ENCODE measurements at places on chromosomes 3 and 15. TPM values are rescaled to one million over a fixed set of nuclear protein-coding genes. Genes with fewer than 3 reads are reported as not detected.

Gene SPINK8
- not detected for total RNA-seq

GRCh38 chr3:143146486-143147274 lies 27.1 kb downstream of the CHST2 start:
- no peak for DNase-seq

Gene CMTM7
- total RNA-seq: 4.4 TPM

Gene ZFAND6
- total RNA-seq: 67.6 TPM

GRCh38 chr3:143831208-143831607 lies 17.1 kb downstream of the SLC9A9 start:
- DNase-seq: no peak

GRCh38 chr3:146818301-146818700 lies 213.2 kb upstream of the PLSCR5 start:
- no peak for DNase-seq

DNA sequence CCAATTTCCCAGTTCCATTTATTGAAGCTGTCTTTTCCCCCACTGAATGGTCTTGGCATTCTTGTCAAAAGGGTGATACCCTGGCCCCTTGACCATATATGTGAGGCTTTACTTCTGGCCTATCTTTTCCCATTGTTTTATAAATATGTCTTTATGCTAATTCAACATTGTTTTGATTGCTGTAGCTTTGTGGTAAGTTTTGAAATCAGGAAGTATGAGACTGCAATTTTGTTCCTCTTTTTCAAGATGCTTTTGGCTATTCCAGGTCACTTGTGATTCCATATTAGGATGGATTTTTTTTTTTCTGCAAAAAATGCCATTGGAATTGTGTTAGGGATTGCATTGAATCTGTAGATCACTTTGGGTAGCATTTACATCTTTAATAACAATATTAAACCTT lies 141.2 kb upstream of the MANF start:
- no peak for DNase-seq

DNA sequence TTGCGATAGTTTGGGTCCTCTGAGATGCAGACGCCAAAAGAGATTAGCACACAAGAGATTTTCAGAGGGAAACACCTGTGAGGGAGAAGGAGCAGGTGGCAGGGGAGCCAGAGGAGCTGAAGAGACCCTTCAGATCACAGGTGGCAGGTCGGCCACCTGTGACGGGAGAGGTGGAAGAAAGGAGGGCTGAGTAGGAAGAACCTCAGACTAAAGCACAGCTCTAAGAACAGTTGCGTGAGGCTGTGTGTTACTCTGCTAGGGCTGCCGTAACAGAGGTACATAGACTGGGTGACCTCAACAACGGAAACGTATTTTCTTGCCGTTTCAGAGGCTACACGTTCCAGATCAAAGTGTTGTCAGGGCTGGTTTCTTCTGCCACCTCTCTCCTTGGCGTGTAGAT lies 38.5 kb downstream of the C2CD4A start:
- DNase-seq: no peak

DNA sequence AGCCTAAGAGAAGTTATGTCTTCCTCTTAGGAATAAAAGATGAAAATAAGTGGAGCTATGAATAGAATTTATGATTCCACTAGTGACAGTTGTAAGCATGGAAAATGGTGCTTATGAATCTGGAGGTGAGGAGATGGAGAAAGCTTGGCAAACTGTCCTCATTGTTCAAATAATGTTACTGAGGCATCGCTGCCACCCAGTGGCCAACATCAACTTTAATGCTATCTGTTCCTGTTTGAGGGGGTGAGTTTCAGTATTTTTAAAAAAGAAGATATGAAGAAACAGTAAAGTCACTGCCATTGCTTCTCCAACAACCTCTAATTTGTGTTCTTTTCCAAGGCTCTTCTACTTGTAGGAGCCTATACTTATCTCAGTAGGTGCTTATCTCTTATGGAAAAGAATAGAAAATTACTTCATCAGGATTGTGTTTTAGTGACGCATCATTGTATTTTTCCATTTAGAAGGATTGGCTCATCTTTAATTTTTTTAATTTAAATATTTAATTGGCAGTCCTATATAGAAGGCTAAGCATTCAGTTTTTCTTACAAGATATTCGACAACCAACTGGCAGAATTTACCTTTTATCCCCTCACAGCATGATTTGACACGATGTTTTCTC lies 260.4 kb upstream of the P2RY1 start:
- DNase-seq: peak; percentile 69

Gene SLC24A5
- not detected for total RNA-seq

Gene CYP1A2
- total RNA-seq: not detected

DNA sequence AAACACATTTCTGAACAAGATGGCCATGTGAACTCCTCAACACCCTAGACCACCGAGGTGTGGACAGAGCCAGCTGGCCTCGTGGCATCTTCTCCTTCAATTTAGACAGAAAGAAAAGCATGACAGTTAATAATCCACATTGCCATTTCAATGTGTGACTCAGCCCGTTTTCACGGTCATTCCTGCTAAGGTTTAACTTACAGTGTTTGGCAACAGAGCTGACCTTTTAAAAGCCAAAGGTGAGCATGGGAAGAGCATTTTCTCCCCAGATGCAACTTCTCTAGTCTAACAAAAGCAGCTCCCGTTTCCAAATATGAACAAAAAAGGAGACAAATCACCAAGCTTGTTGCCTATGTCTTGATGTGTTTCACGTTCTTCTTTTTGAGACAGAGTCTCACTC lies 417.6 kb upstream of the WNT5A start:
- DNase-seq: no peak

- no peak for DNase-seq
These were observed 40.8 kb downstream of the EOMES start for GRCh38 chr3:27681249-27681748.

Gene IGSF11
- total RNA-seq: 1.6 TPM

Gene MESP2
- 0.20 TPM for total RNA-seq

GRCh38 chr15:63763476-63764123 lies 70.1 kb downstream of the HERC1 start:
- DNase-seq: no peak

DNA sequence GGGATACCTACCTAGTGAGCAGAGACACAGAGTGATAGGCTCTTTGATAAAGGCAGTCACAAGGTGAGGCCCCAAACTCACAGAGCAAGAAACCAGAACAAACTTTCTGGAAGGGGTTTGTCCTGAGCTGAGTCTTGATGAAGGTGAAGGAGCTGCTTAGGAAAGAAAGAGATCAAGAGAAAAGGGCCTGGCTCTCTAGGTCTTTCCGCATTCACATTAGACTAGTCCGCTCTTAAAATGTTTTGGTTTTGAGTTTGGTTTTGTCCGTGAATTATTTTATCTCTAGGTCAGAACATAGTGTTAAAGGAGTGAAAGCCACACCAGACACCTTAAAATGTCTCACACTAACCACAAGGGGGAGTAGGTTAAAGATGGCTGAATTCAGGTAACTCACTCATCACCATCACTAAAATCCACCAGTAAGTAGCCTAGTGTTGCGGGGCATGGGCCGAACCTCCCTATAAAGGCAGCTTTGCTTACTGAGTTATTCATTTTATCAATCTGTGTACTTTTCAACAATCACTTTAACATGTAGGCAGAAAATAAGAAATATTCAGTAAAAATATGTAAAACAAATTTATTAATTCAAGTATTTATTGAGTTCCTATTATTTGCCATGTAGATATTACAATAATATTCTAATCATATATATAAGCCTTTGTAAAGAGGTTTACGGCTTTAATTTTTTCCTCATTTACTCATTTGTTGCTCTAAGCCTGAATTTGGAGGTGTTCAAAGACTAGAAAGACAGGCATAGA lies 121.5 kb upstream of the TSC22D2 start:
- DNase-seq: no peak

- no peak for DNase-seq
These were observed 93.9 kb downstream of the IQSEC1 start for GRCh38 chr3:12979151-12979946.

DNA sequence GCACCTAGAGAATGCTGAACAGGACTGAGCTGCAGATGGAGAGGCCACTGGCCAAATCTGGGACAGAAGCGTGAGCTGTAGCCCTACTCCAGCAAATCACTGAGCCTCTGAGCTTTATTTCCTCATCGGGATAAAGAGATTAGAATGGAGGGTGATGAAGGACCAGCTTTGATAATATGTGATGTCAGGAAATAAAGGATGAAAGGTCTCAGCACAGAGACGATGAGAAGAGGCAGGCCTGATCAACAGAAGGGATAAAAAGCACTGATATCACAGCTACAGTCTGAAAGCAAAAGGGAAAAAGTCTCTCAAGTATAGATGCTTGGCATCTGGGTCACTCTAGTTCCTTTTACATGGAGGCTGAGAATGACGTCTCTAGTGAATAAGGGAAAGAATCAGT lies 70.0 kb downstream of the DHX30 start:
- no peak for DNase-seq

Gene ATXN7
- total RNA-seq: 12.6 TPM

GRCh38 chr3:101567528-101568317 lies 6.1 kb downstream of the TRMT10C start:
- no peak for DNase-seq

Gene SEMA5B
- 4.2 TPM for total RNA-seq

Gene ECE2
- not detected for total RNA-seq

DNA sequence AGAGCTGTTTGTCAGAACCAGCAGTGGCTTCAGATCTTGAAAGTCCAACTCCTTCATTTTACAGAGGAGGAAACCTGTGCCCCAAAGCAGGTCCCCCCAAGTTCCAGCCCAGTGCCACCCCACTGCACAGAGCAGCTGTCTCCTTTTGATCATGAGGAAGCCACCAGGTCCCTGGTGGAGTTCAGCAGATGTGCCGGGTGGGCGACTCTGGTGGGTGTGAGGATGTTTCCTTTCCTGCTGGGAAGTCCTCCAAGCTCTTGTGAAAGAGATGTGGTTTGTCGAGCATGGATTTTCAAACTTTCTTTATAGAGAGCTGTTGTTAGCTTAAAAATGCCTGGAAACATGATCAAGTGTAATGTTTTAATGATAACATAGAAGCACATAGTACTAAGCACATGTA lies 52.0 kb downstream of the SMAD3 start:
- DNase-seq: peak; percentile 46

DNA sequence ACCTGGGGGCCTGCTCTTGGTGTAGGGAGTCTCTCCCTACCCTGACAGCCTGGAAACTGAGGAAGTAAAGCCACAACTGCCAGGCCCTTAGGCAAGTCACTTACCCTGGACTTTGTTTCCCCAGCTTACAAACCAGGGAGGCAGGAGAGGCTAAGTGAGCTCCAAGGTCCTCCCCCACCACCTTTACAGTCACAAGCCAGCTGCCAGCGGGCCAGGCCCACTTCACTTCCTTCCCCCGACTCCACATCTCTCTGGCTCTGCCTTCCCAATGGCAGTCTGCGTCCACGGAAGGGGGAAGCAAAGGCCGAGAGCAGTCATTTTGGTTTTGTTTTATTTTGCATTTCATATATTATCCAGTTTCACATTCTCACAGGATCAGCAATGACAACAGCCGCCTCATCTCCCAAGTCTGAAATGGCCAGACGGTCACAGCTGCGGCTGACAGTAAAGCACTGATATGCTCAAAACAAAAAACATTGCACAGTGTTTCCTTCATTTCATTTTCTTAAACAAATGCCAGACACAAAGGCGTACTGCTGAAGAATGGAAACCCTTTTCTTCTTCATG lies 35.7 kb downstream of the RBPMS2 start:
- DNase-seq: peak; percentile 50

DNA sequence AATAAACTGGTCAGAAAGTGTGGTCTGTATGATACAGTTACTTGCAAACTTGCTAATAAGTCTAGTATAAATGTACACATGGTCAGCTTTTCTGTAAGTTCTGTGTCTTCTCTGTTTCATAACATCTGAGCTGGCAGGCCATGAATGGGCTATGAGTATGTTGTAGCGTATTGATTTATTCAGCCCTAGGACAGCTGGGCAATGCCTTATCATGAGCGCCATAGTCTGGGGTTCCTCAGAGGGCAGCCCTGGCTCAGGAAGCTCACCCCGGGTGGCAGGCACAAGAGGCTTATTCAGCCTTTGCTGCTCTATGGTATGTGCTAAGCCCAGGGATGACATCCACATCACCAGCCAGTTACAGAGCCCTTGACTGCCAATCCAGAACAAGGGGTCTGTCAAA lies 50.7 kb upstream of the CCR2 start:
- no peak for DNase-seq

DNA sequence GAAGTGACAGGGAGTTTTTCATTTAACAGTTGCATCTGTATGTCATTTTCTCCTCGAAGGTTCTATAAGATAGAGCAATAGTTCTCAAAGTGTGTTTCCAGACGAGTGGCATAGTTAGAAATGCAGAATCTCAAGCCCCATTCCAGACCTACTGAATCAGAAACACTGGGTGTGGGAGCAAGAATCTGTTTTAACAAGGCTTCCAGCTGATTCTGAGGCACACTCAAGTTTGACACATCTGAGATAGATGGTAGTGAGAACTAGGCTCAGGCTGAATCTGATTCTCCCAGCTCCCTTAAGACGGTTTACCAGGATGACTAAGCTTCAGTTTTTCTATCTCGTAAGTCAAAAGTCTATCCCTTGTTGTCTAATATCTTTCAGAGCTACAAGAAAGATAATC lies 159.8 kb upstream of the NUDT16 start:
- DNase-seq: no peak

DNA sequence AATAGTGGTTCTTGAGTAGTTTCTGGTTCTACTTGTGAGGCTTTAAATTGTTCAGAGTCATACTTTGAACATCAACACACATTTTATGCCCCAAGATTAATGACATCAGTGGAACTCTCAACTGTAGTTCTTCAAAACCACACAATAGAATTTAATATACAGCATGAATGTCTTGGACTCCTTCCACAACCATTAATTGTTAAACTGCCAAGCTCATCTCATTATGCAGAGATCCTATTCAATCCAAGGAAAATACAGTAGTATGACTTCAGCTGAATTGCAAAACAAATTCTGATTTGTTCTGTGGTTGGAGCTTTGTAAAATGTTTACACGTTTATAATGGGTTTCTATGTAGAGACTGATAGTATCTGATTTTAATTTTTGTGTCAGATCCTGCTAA lies 199.2 kb upstream of the SLC2A2 start:
- DNase-seq: no peak

- no peak for DNase-seq
These were observed 127.1 kb downstream of the FMN1 start for GRCh38 chr15:33067456-33067855.

DNA sequence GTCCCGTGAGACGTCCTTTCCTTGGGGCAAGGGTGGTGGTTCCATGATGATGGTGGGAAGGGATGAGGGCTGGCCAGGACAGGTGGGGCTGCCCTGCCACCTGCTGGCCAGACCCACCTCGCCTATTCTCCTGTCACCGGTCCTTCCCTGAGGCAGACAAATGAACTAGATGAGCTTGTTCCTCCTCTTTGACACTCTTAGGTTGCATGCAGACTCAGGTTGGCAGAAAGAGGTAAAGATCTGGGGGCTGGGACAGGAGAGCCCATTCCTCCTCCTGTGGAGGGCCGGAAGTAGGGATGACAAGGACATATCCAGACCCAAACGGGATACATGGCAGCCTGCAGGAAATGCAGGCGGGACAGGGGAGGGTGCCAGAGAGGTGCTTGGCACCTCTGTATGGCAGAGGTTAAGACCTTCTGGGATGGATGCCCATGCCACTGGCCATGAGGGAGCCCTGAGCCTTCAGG lies 38.6 kb downstream of the ACSBG1 start:
- no peak for DNase-seq

Gene GPR149
- total RNA-seq: not detected

GRCh38 chr15:77418966-77419835 lies 703 bp downstream of the PEAK1 start:
- DNase-seq: peak; percentile 71

Gene ATP13A5
- total RNA-seq: not detected

- no peak for DNase-seq
These were observed 17.6 kb upstream of the TM2D3 start for GRCh38 chr15:101669744-101670143.

Gene ENTPD3
- total RNA-seq: 0.12 TPM

GRCh38 chr15:63497642-63498467 lies 6.5 kb upstream of the USP3 start:
- no peak for DNase-seq

- no peak for DNase-seq
These were observed 52.8 kb upstream of the FAM98B start for GRCh38 chr15:38401106-38401505.
